ENCODE measurements at places on chromosomes 12 and 14. TPM values are rescaled to one million over a fixed set of nuclear protein-coding genes. Genes with fewer than 3 reads are reported as not detected.

The STXBP6 gene
- not detected for total RNA-seq

- no peak for DNase-seq
Observed at GRCh38 chr14:61516964-61517653, 178.2 kb upstream of the HIF1A start.

DNA sequence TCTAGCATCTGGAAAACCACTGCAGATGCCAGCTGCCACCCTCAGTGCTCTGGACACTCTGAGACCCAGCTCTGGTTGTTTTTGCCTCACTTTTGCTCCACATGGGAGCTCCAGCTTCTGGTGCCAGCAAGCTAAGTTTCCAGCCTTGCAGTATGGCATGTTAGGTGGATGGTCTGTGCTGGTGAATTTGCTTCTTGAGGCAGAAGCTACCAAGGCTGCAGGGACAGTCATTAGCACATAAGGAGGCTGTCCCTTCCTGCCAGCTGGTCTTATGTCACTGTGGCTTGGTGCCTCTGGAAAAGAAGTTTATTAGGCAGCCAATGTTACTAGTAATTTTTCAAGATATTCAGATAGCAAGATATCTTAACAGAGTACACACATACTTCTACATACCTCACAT is 64.2 kb upstream of the CSRP2 start:
- DNase-seq: no peak

The TMTC2 gene
- total RNA-seq: 3.4 TPM

- DNase-seq: no peak
Observed at GRCh38 chr12:43338848-43339526, 213.0 kb downstream of the ADAMTS20 start.

DNA sequence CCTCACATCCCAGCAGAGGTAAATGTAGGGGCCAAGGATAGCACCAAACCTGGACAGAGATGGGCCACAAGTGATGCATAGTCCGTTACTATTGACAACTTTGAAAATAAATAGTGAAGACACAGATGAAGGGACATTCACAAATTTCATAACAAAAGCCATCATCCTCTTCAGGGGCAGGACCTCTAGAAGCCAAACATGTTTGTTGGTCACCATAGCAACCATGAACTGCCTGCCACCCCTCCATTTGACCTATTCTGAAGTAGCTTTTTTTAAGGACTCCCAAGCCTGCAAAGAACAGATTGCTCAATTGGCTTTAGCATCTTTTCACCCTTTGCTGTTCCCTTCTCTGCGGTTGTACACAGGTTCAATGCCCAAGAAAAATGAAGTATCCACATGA is 35.7 kb upstream of the MDM1 start:
- no peak for DNase-seq

The OTUB2 gene
- 2.9 TPM for total RNA-seq

The TMPRSS12 gene
- total RNA-seq: not detected

DNA sequence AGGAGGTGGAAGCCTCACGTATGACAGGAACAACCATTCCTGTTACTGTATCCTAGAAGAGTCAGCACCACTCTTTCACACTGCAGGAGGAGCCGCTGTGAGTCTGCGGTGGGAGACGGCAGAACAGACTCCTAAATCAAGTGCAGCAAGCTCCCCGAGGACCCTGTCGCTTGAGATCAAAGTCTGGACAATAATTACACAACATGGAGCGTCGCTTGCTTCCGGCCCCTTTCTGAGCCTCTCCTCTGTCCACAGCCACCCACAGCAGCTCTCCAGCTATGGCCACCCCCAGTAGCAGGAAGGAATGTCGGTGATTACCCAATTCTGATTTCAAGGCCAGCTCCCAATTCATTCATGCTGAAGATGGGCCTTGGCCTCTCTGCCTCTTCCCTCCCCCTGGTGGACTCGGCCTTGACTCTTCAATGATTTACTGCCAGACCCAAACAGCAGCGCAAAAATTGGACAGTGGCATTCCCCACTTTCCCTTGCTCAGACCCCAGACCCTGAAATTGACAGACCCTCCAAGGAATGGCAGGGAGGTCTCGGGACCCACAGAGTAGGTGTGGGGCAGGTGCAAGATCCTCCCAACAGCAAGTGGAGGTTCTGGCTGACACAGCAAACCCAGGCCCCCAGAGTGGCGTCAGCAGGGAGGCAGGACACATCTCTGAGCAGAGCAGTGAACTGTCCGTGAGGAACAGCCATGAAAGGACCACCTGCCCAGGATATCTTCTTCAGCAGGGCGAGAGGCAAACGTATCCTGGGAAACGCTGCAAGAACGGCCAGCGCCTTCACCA is 272.7 kb upstream of the DIO3 start:
- no peak for DNase-seq

DNA sequence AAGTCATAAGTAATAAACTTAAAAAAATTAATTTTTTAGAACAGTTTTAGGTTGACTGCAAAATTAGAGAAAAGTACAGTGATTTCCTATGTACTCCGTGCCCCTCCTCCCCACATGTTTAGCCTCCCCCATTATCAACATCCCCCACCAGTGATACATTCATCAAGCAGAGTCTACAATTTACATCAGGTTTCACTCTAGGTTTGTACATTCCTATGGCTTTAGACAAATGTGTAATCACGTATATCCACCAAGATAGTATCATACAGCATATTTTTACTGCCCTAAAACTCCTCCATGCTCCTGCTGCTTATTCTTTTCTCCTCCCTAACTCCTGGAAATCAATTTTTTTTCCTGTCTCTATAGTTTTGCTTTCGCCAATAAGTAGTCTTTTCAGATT is 438.7 kb downstream of the LRFN5 start:
- DNase-seq: no peak

The HSPB8 gene
- not detected for total RNA-seq

DNA sequence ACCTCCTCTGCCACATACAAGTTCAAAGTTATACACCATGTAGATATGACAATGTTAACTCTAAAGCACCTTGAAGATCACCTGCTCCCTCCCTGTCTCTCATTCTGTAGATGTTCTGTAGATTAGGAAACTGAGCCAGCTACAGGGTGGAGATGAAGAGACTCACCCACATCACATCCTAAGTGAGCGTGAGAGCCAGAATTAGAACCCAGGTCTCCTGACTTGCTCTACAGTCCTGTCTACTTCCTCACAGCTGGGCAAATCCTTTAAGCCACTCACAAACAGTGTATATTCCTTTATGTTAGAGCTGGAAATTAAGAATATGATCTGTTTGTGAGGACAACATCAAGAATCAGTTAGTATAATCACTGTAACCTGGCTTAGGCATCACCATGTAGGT is 1.8 kb downstream of the APPL2 start:
- DNase-seq: no peak

DNA sequence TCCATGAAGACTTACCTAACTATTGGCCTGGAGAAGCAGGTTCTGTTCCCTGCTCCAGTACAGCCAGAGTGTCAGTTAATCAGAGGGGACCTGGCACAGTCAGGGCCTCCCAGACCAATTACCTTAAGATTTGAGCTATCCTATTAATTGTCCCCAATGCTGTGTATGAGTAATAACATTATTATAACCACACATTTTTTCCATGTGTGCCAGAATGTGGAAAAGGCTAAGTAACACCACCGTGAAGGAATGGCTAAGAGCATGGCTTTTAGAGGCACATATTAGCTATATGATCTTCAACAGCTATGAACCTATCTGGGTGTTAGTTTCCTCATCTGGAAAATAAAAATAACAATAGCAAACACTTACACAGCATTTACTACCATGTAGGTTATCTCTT is 111.1 kb upstream of the RAP1B start:
- no peak for DNase-seq
